ENCODE measurements at places on chromosomes 7 and 10.
A peak's percentile ranks its signal among the peaks of the same experiment; 100 is the strongest.

GRCh38 chr10:81093056-81093455, 555.4 kb downstream of the SH2D4B start:
- no peak for DNase-seq

DNA sequence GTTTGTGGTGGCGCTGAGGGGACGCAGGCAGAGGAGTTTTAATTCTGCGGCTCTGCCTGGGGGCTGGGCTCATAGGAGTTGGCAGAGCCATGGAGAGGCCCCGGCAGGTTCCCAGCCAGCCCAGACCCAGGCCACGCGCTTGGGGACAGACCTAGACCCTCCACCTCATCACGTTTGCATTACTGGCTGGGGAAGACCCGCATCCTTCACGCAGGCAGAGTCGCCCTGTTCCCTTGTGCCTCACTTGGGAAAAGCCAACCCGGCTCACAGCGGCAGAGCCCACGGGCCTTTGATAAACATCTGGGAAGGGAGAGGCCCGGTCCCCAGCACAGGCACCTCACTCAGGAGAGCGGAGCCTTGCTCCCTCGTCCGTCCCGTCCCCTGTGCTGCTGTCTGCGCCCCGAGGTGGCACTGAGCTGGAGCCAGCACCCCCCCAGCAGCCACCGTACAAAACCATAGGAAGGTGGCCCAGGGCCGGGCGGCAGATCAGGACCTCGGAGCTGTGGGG, 112.8 kb downstream of the CYTH3 start:
- no peak for DNase-seq

- no peak for DNase-seq
Measured at GRCh38 chr10:101843032-101844021, at the start of gene KCNIP2. TSS of gene KCNIP2 (minus strand) at chr10:101843800. CDS start at chr10:101843568, 232 bp downstream.

DNA sequence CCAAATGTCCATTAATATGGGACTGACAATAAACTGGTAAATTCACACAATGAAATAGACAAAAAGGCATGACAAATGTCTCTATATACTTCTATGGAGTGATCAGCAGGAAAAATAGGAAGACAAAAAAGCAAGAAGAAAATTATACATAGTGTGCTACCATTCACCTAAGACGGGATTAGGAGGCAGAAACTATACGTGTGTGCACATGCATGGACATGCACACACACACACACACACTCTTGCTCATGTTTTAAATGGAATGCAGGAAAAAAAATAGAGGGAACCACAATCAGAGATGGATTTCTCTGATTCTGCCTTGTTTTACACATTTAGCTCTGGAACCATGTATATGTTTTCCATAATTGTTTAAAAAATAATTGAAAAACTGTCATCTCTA, 119.0 kb downstream of the ZFAND4 start:
- DNase-seq: no peak

DNA sequence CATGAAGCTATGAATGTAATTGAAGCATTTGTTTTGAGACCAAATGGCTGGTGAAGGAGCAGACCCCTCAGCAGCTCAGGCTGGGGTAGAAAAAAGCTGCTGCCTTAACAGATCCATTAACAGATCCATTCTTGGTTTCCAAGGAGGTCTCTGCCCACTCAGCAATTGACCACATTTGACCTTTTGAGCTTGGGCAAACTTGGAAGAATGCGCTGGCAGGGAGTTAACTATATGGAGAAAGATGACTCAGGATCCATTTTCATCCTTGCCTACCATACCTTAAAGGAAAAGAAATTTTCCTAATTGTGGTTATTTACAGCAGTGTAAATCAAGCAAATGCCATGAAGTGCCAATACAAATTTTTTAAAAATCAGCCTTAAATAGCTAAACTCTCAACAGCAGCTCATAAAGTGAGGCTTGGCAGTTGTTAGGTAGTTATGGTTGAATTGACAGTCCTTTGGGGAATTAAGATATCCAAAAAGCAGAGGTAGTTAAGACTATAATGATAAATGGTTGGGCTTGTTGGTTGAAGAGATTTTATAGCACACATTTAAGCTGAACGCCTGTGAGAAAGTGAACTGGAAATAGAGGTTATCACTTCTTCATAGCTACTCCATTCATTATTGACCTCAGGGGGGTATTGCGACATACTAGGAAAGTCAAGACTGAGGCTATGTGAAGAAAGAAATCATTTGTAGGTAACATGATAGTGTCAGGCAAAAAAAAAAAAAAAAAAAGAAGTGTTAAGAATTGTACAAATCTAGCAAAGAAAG, 83.9 kb downstream of the MKX start:
- DNase-seq: no peak

GRCh38 chr7:64997927-64998391, 7.1 kb upstream of the ZNF117 start:
- DNase-seq: no peak

DNA sequence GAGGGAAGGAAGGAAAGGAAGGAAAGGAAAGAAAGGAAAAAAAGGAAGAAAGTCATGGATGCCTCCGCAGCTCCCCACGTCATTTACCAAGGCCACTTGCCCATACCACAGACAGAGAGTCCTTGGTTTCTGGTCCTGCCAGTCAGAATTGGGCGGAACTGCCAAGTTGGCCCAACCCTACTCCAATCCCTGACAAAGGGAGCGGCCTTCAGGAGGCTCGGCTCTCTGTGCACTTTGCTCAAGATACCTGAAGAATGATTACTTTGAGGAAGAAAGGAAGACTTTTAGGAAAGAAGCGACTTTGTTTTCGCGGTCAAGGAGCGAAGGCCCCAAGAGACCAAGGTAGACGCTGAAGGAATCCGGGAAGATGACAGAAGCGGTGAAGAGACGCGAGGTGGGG, 49.1 kb upstream of the FXYD4 start:
- no peak for DNase-seq

GRCh38 chr10:96665306-96665705, 55.0 kb downstream of the PIK3AP1 start:
- no peak for DNase-seq

DNA sequence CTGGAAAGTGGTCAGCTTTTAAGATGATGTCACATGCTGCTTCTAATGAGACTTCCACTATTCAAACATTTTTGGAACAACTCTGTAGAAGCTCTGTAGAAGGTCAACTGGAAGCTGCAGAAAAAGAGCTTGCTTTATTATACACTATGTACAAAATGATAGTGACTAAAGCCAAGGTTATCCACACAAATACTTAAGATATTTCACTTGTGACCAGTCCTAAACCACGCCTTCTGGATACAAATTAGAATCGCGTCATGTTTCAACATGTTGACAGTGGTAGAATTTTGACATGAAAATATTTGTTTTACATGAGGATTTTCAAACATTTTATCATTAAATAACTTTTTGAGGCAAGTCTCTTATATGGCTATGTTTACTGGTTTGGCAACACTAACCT, 499.6 kb upstream of the PHF14 start:
- no peak for DNase-seq

DNA sequence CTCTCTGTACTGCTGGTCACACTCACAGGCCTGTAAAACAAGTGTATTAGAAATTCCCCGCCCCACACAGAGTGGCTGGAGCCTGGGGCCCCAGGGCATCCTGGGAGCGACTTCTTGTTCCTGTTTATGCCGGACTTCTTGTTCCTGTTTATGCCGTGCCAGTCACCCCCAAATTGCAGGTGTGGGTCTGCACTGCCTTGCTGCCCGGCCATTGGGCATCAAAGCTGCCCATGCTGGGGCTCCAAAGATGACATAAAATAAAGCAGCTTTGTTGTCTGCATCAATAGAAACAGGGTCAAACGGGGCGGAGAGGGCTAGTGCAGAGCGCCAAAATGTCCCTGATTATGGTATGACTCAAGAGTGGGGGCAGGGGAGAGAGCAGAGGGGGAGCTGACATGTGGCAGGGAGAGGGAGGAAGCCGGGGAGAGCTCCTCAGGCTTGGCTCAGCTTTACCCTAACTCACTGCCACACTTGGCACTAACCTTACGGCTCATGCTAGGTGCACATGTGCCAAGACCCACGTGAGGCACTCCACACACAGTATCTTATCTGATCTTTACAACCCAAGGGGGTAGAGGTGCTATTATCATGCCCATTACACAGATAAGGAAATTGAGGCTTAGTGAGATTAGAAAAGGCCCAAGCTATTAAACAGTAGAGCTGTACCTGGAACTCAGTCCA, 98.4 kb downstream of the PIP4K2A start:
- peak; percentile 90 for DNase-seq

DNA sequence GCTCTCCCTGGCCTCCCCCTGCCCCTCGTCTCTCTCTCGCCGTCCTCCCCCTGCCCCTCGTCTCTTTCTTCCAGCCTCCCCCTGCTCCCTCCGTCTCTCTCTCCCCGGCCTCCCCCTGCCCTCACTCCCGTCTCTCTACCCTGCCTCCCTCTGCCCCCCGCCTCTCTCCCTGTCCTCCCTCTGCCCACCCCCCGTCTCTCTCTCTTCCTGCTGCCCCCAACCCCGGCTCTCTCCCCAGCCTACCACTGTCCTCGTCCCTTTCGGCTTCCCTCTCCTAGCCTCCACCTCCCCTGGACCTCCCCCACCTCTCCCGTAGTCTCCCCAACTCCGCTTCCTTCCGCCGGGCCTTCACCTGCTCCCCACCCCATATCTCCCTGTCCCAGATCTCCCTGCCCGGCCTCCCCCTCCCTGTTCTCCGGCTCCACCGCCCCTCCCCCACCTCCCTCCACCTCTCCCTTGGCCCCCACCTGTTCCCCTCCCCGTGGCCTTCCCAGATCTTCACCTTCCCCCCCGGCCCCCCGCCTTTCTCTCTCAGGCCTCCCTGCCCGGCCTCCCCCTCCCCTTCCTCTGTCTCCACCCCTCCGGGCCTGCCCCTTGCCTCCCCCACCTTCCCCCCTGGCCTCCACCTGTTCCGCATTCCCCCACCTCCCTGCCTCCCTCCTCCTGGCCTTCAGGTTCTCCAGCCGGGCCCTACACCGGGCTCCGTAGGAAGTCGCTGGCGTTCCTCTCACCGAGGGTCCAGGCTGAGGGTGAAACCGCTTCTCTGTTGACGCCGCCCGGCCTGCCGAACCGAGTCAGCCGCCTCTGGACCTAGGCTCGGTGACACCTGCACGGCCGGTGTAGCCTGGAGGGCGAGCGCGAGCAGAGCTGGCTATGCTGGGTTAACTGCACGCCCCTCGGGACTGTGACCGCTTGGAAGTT, 1.2 kb downstream of the GET4 start:
- DNase-seq: no peak

GRCh38 chr10:59628965-59629364, 80.7 kb downstream of the SLC16A9 start:
- no peak for DNase-seq

DNA sequence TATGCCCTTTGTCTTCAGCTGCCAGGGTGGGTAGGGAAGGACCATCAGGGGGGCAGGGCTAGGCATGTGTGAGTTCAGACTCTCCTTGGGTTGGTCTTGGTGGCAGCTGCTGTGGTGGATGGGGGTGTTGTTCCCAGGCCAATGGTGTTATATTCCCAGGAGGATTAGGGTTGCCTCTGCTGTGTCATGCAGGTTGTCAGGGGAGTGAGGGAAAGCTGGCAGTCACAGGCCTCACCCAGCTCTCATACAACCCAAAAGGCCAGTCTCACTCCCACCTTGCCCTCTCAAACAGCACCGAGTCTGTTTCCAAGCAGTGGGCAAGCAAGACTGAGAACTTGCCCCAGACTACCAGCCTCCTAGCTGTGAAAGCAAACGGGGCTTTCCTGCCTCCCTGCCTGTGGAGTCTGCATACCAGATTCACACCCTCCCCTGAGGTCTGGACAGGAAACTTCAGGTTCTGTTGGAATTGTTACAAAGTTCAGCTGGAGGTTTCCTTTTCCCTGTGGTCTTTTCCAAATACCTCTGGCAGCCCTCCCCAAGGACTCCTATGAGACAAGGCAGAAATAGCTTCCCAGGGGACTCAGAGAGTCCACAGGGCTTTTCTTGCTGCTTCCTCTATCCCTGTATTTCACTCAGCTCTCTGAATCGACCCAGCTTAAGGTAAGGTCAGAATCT, 1.4 kb downstream of the HYAL4 start:
- DNase-seq: no peak

GRCh38 chr10:70461397-70462348, 16.9 kb upstream of the PALD1 start:
- DNase-seq: no peak

- no peak for DNase-seq
Measured at GRCh38 chr10:77927402-77928246, 1.1 kb upstream of the DLG5 start.

- peak; percentile 19 for DNase-seq
Measured at GRCh38 chr10:13716081-13717071, 129.6 kb downstream of the PRPF18 start.

Data from C1 segment of cervical spinal cord (tissue), 14 donors.